ENCODE measurements at places on chromosomes 11 and 22.

- no peak for DNase-seq
These were observed 5.8 kb downstream of the ADORA2A start for GRCh38 chr22:24433001-24433827.

GRCh38 chr11:114307524-114308203 lies 11.5 kb downstream of the NNMT start:
- DNase-seq: no peak

DNA sequence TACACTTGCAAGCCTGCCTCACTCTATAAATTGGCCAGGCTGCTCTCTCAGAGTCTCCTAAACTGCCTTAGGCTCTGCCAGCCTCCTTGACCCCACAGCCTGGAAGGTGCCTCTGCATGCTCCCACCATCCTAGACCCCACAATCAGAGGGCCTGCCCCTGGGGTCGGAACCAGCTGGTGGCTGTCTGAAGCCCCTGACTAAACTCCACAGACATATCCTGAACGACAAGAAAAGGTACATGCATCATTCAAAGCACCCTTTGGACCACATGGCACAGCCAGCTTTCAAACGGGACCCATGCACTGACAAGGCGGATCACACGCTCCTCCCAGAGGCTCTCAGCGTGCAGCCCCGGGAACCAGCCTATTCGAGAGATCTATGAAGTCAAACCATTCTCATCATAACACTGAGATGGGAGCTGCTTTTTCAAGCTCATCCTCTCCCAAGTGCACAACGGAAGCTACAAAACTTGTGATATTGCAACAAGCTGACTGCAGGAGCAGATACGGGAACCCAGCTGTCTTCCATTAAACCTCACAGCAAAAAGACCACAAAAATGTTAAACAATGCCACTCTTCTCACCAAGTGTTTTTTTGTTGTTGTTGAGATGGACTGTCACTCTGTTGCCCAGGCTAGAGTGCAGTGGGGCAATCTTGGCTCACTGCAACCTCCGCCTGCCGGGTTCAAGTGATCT lies 8.1 kb downstream of the SHANK2 start:
- no peak for DNase-seq

DNA sequence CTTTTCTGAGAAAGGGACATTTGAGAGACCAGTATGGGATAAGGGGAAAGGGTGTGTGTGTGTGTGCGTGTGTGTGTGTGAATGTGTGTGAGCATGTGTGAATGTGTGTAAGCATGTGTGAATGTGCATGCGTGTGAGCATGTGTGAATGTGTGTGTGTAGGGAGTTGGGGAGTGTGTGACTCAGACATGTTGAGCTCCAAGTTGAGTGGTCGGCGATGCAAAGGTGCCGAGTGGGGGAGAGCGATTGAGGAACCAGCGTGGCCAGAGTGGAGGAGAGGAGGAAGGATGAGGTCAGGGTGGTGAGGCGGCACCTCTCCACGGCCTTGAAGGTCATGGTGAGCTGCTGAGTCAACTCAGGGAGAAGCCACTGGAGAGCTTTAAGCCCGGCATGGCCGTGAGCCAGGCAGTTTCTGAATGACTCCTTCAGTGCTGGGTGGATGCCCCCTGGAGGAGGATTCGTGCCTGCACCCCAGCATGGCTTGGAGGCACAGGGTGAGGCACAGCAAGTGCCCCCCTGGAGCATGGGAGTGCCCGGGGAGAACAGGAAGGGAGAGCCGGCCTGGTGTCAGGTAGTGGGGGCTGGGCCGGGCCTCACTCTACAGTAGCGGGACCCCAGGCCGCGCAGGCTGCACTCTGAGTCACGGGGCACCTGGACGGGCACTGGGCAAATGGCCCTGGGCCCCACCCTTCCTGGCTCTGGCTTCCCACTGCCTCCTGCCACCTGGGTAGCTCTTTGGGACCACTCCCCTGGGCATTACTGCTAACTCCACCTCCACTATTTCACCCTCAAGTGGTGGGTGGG lies 8.2 kb upstream of the CCDC88B start:
- peak; percentile 44 for DNase-seq

DNA sequence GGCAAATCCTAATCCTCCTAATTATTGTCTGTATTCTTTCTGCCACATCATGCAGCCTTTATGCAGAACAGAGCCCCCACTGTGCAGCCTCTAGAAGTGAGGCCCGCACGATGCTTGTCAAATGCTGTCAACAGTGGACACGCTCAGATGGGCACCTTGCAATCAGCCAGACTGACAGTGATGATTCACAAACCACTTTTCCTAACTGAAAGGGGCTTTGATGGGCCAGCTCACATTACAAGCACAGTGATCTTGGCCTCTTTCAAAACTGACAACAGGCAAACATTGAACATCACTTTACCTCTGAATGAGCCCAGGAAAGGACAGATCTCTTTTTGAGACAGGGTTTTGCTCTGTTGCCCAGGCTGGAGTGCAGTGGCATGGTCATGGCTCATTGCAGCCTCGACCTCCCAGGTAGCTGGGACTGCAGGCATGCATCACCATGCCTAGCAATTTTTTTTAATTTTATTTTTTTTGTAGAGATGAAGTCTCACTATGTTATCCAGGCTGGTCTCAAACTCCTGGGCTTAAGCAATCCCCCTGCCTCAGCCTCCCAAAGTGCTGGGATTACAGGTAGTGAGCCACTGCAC lies 18.0 kb upstream of the E2F8 start:
- DNase-seq: no peak

GRCh38 chr11:17741487-17741886 lies 6.9 kb downstream of the KCNC1 start:
- no peak for DNase-seq

DNA sequence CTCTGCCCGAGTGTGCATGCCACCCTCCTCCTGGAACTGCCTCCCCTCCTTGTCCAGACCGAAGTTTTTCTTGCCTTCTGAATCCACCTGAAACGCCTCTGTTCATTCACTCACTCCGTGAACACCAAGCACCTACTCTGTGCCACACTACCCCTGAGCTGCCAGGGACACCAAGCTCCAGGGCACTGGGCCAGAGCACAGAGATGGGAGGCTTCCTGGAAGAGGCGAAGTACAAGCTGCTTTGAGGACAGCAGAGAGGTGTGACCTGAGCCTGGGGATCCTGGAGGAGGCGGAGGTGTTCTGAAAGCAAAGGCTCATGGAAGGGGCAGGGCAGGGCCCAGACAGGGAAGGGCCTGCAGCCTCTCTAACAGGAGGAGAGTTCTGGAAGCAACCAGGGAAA lies 47.5 kb downstream of the SCUBE1 start:
- no peak for DNase-seq

DNA sequence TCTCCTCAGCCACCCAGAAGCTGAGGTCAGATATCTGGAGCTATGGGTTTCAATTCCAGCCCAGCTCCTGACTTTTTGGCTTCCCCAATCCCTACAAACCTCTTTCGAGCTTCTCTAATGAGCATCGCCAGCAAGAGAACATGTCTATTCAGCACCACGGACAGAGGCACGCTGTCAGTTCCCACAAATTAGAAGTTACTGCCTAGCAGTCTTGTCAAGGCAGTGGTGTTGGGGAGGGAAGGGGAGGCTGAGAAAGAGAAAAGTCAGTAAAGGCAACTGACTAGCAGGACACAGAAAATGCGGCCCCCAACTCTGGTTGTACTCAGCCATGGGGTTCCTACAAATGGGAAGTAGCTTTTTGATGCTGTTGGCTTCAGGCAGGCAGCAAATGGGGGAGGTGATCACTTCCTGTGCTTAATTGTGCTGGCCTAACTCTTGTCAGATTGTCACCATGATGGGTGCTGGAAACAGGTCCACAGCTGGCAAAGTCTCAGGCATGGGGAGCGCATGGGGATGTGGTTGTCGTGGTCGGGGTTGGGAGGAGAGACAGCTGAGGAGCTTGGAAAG lies 205.9 kb downstream of the ST3GAL4 start:
- no peak for DNase-seq

- DNase-seq: no peak
These were observed 8.1 kb upstream of the ANO3 start for GRCh38 chr11:26323837-26324236.

- no peak for DNase-seq
These were observed 252.7 kb downstream of the TMEM135 start for GRCh38 chr11:87290304-87290922.

DNA sequence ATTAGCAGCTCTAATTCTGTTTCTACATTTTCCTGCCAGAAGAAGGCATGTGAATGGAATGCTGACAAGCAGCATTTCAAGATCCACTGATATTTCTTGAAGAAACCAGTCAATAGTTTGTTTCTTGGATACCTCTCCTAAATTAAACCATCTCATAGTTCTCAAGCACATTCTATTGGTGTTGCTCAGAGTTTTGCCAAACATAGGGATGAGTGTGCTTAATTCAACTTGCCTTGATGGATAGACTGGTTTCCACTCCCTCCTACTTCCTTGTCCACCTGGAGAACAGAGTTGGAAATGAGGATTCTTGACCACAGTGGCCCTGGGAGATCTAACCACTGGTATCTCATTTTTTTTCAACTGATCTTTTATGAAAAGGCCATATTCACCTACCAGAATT lies 29.8 kb upstream of the DDX10 start:
- no peak for DNase-seq

DNA sequence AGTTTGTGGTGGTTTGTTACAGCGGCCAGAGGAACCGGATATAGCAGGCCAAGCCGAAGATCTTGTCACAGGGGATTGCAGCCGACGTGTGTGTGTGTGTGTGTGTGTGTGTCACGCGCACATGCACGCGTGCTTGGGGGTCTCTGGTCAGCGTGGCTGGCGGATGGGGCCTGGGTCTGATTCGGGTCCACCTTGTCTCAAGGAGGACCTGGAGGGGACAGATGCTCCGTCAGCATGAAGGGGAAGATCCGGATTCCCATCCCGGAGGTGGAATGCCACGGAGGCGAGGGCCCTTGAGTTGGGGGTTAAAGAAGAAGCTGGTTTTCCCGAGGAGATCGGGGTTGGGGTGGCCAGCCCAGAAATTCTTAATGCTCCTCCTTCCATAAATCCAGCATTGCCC lies 1237.8 kb downstream of the BRD1 start:
- no peak for DNase-seq

DNA sequence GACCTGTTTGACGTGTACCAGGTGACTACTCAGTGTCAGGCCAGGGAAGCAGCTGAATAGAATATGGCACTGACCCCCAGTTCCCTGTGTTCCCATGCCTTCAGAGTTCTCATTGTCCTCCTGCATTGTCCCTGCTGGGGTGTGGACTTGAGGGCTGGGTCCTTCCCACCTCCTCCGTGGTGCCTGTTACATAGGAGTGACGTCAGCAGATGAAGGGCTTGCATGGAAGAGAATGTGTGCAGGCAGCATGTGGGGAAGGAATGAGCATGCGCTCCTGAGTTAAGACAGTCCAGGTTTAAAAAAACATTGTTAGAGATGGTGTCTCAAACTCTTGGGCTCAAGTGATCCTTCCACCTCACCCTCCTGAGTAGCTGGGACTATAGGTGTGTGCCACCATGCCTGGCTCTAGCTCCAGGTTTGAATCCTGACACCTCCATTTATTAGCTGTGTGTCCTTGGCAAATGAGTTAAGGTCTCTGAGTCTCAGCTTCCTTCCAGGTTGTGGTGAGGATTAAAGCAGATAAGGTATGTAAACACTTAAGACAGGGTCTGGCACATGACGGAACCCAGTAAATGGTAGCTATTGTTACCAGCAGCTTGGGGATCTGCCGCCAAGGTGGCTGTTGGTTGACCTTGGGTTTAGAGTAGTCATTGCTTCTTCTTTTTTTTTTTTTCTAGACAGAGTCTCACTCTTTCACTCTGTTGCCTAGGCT lies 7.5 kb upstream of the SOX10 start:
- no peak for DNase-seq

DNA sequence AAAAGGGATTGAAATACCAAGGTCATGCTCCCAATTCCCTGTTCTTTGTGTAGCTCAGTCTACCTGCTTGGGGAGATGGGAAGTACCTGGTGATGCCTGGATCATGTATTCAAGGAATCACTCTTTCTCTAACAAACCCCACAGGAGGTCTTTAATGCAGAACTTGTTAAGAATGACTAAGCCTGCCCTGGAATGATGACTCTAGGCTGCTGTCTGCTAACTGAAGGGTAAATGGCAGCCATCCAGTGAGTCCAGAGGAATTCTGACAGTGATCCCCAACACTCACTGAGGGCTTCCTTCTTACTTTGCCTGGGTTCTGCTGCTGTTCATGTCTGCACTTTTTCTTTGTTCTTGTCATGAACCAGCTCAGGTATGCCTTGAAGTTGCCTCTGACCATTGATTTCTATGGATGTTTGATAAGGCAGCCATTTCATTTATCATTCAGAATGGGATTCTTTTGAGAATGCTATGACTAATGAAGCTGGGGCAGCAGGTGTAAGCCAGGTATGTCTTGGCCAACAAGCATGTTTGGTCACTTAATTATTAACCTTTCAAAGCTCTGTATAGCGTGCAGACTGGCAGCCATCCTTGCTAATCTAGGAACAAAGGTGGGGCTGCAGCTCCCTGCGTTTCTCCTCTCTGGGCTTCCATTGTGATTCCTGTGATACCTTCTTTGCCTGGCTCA lies 11.4 kb downstream of the PRSS23 start:
- no peak for DNase-seq

DNA sequence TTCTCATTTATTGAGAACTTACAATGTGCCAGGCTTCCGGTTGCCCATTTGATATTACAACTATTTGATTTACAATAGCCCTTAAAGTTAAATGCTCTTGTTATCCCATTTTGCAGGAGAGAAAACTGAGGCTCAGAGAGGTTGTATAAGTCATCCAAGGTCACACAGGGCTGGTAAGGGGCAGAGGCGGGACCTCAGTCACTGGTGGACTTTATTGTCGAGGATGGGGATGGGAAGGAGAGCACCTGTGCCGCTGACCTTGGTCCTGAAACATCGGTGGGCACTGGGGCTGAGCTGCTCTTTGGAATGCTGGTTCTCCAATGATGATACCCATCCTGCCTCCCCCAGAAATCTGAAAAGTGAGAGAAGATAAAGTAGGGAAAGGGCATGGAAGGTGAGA lies 265.4 kb downstream of the MIAT start:
- no peak for DNase-seq

- DNase-seq: peak; percentile 6
These were observed 92.0 kb downstream of the SGSM3 start for GRCh38 chr22:40462195-40462984.

GRCh38 chr11:94068764-94069163 lies 47.6 kb downstream of the HEPHL1 start:
- no peak for DNase-seq

DNA sequence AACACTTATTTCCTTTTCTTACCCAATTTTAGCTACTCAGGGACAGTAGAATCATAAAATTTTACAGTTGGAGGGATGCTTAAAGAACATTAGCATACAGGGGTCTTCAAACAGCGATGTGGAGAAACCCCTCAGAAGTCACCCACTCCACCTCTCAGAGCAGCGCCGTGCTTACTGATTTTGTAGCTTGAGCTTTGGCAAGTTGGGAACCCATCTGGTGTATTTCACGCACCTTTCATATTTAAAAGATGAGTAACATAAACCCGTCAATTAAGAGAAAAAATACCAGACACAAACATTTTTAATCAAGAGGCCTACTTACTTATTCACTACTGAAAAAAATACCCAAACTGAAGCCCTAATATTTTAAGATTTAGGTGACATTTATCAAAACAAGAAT lies 80.9 kb downstream of the ADAMTS15 start:
- no peak for DNase-seq

GRCh38 chr11:103007521-103007920 lies 52.0 kb upstream of the MMP13 start:
- DNase-seq: no peak

Measured in T-helper 1 cell (primary cell).